ENCODE measurements at places on chromosomes 5 and 9.

DNA sequence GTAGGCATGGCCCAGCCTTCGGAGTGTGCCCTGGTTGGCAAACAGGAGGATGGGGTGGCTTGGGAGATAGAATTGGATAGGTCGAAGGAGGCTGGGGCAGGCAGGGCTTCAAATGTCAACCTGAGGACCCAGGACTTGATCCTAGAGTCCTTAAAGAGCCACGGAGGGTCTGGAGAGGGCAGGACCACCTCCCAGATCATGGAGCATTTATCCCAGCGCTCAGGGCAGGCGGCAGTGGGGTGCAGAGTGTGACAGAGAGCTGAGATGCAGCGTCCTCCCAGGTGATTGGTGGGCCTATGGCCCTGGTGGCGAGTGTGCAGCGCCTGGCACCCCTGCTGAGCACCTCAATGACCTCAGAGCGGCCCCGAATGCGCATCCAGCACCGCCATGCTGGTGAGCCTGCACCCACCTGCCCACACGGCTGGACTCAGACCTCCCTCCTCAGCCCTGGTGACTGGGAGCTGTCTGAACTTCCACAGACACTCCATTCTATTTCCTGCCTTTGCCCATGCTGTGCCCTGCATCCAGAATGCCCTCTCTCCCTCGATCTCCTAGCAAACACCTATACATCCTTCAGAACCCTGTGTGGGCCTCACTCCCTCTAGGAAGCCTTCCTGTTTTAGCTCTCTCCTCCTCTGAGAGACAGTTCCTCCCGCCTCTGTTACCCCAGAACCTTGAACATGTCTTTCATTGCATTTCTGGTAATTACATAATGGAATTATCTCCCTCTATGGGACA lies 6.3 kb downstream of the ADGRD2 start:
- no peak for DNase-seq

GRCh38 chr5:33299621-33300208 lies 141.1 kb upstream of the TARS1 start:
- DNase-seq = no peak

GRCh38 chr5:86679529-86679928 lies 61.8 kb downstream of the COX7C start:
- no peak for DNase-seq

GRCh38 chr5:126680191-126680817 lies 79.6 kb downstream of the PHAX start:
- no peak for DNase-seq

- no peak for DNase-seq
Observed at GRCh38 chr5:14435481-14435880, 146.1 kb upstream of the OTULINL start.

GRCh38 chr5:84343171-84343570 lies 41.5 kb downstream of the EDIL3 start:
- no peak for DNase-seq
